ENCODE measurements at places on chromosomes 16 and 17. TPM values are rescaled to one million over a fixed set of nuclear protein-coding genes. Genes with fewer than 3 reads are reported as not detected.

The SDK2 gene
- under 0.01 TPM for total RNA-seq

The P3H4 gene
- 46.0 TPM for total RNA-seq

DNA sequence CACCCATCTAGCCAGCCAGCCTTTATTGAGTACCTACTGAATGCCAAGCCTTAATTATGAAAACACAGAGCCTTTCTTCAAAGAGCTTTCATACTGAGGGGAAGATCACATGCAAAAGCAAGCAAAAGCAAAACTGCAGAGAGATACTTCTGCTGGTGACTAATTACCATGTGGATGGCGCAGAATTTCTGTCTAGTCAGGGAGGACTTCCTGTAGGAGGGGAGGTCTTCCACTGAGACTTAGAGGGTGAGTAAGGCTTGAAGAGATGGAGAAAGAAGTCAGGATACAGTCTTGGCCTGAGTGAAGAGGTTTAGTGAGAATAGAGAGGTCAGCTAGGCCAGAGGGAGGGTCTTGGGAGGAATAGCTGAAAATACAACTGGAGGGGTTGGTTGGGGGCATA is 53.9 kb upstream of the CCL2 start:
- no peak for DNase-seq

GRCh38 chr17:73208139-73208827 is 15.4 kb downstream of the COG1 start:
- no peak for DNase-seq

- no peak for DNase-seq
Observed at GRCh38 chr16:56749672-56750491, 20.0 kb downstream of the NUP93 start.

Measured in LHCN-M2 (cell line).